ENCODE measurements at places on chromosomes 12 and 14.

DNA sequence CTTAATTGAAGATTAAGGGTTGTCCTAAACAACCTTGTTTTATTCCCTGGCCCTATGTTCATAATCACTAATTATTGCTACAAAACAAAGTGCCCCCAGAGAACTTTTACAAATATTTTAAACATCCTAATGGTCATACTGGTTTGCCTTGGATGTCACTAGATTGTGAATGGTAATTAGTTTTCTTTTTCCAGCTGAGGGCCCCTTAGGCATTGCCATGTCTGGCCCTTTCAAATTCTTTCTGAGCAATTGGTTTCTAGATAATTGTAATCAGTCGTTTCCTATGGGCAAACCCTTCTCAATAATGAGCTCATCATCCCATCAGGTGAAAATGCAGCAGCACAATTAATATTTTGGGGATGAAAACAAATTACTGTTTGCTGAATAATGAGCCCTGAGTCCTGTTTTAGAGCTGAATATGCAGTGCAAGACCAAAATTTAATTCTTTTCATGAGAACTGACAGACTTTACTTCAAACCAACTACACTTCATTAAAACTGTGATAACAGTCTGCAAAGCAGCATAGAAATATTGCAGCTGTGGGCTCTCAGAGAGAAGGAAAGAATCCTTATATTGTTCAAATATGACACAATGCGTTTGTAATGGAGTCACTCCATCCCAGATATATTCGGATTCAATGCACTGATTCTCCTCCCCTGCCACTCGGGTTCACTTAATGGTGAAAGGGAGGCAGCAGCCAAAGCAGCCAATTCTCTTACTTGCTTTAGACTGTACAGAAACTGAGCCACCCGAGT lies 67.7 kb upstream of the ARHGAP5 start:
- DNase-seq: no peak

DNA sequence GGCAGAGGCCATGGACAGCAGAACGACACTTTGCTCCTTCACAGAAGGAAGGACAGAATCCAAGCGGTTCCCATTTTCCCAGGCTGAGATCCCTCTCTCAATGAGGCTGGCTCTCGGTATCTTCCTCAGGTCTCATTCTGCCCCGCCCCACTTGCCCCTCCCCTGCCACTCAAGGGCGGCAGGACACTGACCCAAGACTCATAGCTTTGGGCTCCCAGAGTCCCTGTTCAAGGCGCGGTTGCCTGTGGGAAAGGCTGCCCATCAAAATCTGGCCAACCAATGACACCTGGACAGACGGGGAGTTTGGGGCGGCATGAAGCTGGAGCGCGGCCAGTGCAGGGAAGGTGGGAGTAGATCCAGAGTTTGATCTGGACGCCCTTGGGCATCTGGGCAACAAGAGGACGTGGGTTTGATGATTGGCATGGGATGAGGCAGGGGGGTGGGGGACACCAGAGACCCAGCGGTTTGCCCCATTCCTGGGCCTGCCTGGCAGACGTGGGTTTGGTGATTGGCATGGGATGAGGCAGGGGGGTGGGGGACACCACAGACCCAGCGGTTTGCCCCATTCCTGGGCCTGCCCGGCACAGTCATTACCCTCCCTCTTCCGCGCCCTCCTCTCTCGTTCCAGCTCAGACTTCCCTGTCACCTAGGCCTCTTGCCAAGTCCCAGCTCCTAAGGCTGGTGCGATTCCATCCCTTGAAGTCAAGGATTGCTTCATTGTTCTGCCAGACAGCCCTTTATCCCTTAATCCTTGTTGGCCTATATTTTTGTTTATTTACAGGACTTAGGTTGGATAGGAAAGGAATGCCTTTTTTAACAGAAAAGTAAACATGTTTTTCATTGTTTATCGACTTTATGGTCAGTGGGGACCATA lies 92.1 kb downstream of the NINJ2 start:
- no peak for DNase-seq

GRCh38 chr14:104433401-104434213 lies 146.0 kb upstream of the C14orf180 start:
- DNase-seq: no peak

DNA sequence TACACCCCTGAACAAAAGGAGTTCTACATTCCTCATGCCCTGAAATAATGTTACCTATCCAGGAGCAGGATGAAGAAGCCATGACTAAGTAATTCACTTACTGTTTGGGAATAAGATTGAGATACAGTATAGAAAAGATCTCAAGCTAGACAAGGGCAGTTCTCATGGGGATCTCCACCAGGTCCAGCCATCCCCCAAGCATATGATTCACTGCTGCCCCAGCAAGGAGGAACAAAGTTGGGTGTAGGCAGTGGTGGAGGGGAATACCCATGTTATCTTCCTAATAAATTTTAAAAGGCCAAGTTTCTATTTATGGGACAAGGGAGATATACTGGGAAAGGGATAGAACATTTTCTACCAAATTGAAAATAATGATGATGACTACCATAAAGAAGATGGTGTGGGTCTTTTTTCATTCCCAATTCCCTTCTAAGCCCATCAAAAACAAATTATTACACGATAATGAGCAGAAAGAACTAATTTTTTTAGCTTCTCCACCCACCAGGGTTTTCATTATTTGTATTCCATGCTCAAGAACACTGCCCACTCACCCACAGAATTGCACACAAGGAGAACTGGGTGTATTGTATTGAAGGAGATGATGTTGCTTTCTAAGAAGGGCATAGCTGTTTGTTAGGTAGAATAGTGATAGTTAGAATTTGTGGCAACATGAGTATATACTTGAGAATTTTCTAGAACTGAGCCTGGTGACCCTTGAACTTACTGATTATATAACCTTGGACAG lies 204.6 kb downstream of the BTG1 start:
- DNase-seq: no peak

GRCh38 chr12:40198601-40199000 lies 26.2 kb upstream of the LRRK2 start:
- no peak for DNase-seq

DNA sequence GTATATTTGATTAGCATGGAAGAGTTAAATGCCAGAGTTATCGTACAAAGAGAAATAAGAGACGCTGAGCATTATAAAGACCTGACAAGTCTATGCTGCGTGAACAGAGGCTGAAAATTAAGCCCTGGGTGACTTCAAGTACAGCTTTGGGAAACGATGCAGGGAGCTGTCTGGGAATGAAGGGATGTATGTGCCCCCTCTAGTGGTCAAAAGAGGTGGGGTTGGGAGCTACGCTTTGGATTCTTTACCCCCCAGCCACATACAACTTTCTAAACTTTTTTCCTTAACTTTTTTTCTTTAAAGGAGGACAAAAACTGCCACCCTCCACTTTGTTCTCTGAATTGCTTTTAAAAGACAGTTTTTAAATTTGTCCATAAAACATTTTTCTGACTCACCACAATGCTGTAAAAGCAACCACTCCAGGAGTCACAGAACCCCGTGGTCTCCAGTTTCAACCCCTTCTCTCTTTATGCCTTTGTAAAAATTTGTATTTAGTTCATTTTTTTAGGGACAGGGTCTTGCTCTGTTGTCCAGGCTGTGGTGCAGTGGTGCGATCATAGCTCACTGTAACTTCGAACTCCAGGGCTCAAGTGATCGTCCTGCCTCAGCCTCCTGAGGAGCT lies 59.4 kb downstream of the ZNF664 start:
- no peak for DNase-seq

GRCh38 chr14:96297000-96297399 lies 41.0 kb downstream of the BDKRB1 start:
- DNase-seq: no peak

DNA sequence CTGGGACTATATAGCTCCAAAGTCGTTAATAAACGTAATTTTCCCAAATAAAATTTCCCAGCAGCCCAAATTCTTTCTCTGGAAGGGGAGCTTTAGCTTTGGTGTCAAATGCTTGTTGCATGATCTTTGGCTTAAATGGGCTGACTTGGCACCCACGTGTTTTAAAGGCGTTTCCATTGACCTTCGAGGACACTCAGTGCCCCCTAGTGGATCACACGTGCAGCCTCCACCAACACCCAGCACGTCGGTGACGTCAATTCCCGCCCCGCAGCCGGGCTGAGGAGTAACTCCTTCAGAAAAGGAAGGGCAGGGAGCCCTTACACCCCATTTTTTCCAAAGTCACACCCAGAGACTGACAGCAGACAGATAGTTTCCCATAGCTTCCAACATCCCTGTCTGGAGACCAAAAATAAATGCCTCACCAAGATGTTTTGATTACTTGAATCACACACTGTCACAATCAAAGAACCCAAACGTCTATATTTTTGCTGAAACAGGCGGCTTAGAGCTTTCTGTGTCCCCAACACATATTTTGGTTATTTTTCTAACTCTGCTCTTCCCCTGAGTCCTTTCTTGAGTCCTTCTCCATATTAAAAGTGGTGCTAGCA lies 707.9 kb downstream of the AACS start:
- DNase-seq: no peak

DNA sequence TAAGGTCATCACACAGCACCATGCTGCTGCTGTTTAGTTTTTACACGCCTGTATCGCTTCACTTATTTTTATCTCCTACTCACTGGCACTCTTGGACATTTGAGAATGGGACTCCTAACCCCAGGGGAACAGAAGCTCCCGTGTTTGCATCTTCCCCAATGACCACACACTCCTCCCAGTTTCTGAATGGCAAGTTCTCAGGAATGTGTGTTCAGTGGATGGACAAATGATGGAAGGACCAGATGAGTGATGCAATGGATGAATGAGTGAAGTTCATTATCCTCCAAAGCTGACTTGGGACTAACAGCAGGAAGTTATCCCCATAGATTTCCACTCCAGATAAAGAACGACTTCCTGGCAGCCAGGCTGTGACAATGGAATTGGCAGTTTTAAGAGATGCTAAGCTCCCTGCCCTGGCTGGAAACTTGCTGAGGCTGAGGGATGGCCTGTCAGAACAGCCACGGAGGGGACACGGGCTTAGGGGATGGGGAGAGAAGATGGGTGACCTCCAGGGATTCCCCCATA lies 231.5 kb downstream of the SLC15A4 start:
- no peak for DNase-seq

DNA sequence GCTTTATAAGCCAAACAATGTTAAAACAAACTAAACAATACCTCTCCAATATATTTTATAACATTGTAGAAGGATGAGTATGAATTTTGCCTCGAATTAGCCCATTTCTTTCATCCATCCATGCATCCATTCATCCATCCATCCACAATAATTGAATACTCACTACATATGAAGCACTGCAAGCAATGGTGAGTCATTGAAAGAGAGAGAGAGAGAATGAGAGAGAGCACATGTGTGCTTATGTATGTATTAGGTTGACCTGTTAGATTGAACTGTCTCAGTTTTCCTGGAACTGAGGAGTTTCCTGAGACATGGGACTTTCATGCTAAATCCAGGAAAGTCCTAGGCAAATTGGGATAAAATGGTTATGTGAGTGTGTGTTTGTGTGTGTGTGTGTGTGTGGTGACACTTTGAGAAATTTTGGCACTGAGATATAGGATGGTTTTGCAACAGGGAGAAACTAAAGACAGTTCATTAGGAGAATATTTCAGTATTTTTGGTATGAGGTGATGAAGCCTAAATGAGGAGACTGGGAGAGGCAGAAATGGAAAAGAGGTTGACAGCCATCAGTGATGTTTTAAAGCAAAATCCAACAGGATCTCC lies 98.4 kb downstream of the C12orf75 start:
- no peak for DNase-seq

GRCh38 chr14:85413836-85414526 lies 116.0 kb upstream of the FLRT2 start:
- DNase-seq: no peak

GRCh38 chr12:46453428-46453827 lies 80.9 kb upstream of the SLC38A2 start:
- no peak for DNase-seq

DNA sequence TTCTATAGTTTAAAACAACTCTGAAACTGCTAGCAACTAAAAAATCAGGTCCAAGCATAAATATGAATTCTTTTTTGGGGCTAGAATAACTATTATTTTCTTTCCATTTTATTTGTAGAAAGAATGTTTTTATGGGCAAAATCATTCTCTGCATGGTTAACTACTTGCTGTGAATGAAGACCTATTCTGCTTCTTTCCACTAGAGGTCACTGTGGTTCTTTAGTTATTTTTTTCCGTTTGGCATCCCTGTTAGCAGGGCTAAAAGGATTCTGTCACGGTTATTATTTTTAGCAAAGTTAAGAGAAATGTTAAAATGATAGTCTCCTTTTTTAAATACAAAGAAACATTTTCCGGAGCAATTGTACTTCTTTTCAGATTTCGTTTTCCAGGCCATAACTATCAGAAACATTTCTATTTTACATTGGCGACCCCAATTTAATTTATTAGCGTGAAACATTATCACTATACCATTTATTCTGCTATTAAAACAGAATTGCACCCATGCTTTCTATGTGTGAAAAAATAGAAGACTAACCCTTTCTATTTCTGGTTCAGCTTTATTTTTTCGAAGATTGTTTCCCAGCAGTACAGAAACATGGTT lies 404.8 kb downstream of the ATP23 start:
- DNase-seq: no peak

DNA sequence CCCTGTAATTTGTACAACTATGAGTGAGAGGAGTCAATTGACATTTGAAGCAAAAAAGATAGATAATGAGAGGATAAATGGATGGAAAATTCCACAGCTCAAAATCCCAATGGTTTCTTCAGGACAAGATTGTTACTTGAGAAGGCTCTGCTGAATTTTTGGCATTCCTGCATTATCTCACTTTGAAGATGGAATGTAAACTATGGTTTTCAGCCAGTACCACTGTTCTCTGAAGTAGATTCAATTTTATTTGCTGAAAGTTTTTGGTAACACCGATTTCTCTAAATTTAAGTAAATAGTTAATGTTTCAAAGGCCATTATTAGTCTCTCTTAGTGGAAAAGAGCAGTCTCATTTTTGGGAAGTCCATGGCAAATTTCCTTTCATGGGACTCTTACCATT lies 121.9 kb upstream of the SLC38A2 start:
- DNase-seq: no peak

All from stimulated activated CD8-positive, alpha-beta memory T cell treated with anti-CD3 and anti-CD28 coated beads, Interleukin-4, amount 100 ng/mL, for 4 hours (primary cell).